ENCODE measurements at places on chromosomes 3 and 15. TPM values are rescaled to one million over a fixed set of nuclear protein-coding genes. Genes with fewer than 3 reads are reported as not detected.

- DNase-seq = no peak
These were observed 454.7 kb downstream of the SQOR start for GRCh38 chr15:46089467-46089935.

- no peak for DNase-seq
These were observed 1.5 kb upstream of the NIT2 start for GRCh38 chr3:100333051-100333450.

GRCh38 chr3:43515208-43515917 lies 106.4 kb downstream of the ANO10 start:
- no peak for DNase-seq

DNA sequence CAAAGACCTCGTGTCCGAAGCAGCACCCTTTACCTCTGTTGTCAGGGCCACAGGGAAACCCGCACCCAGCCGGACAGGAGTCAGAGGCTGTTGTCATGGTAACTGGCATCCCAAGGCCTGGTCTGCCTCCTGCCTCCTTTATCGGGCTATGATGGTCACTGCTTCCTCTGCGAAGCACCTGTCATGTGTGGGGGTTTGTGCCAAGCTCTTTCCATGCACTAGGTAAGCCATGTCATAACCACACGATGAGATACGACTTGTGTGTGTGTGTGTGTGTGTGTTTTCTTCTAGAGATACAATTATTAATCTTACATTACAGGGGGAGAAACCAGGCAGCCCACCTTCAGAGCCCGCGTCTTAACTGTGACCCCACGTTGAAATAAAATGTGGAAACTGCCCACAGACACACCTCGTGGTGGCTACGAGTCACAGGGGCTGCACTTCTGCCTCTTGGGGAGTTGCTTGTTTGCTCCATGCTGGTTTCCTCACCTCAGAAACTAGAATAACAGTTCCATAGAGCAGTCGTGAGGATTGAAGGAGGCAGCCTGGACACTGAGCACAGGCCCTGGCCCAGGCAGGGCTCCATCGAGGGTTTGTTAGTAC lies 18.0 kb downstream of the ZDHHC19 start:
- no peak for DNase-seq

DNA sequence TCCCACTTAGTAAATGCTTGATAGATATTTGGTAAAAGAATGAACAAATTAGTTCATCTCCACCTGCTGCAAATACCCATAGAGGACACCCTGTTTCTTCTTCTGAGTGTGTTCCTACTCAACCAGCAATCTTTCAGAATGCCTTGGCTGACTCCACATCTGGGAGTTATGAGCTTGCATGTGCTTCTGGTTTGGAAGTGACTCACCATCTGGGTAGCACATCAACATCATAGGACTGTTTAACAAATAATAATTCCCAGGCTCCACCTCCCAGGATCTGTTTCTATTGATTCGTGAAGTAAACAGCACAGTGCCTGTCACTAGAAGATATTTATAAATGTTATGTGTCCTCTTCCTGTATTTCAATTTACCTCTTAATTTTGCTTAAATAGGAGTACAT lies 580.1 kb downstream of the ROBO2 start:
- DNase-seq = no peak

GRCh38 chr3:176776622-176777175 lies 420.6 kb downstream of the TBL1XR1 start:
- no peak for DNase-seq

- no peak for DNase-seq
These were observed 59.1 kb downstream of the VGLL4 start for GRCh38 chr3:11584570-11584969.

GRCh38 chr15:79923079-79923514 lies 26.3 kb upstream of the MTHFS start:
- peak; percentile 84 for DNase-seq

Gene GOLGA8O
- 3.2 TPM for total RNA-seq

Gene SLC22A13
- 0.50 TPM for total RNA-seq

Gene NAALADL2
- 4.2 TPM for total RNA-seq

Measured in left lobe of liver (tissue), 2 donors.